ENCODE measurements at places on chromosomes 4 and X.

DNA sequence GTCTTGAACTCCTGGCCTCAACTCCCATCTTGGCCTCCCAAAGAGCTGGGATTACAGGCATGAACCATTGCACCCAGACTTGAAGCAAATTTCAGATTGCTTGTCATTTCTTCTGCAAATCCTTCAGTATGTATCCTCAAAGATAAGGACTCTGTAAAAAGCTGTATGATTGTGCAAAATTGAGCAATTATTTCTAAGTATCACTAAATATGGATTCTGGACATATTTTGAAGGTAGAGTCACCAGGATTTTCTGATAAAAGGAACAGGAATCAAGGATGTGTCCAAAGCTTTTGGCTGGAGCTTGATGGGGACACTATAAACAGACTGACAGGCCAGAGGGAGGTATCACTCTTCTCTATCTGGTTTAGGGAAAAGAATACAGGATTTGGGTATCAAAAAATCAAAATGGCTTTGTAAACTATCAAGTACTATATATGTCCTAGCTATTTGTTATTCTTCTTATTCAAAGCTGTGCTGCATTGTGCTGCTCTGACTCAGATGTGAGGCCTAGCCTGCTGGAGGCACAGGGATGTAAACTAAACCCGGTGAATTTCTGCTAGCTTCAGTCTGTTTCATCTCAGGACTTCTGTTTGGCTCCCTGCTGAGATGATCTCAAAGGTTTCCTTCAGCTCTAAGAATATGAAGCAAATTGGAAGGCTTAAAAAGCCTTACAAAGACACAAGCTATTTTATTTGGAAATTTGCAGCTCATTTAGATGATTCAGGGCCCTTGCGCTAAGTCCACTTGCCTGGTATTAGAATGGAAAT lies 8.3 kb downstream of the RPS4X start:
- no peak for DNase-seq

GRCh38 chrX:118742176-118742575 lies 14.8 kb downstream of the IL13RA1 start:
- no peak for DNase-seq

- DNase-seq = no peak
Measured at GRCh38 chr4:479972-480371, 19.0 kb downstream of the ZNF721 start.

- DNase-seq = no peak
Measured at GRCh38 chrX:31091819-31092218, 20.0 kb upstream of the FTHL17 start.

DNA sequence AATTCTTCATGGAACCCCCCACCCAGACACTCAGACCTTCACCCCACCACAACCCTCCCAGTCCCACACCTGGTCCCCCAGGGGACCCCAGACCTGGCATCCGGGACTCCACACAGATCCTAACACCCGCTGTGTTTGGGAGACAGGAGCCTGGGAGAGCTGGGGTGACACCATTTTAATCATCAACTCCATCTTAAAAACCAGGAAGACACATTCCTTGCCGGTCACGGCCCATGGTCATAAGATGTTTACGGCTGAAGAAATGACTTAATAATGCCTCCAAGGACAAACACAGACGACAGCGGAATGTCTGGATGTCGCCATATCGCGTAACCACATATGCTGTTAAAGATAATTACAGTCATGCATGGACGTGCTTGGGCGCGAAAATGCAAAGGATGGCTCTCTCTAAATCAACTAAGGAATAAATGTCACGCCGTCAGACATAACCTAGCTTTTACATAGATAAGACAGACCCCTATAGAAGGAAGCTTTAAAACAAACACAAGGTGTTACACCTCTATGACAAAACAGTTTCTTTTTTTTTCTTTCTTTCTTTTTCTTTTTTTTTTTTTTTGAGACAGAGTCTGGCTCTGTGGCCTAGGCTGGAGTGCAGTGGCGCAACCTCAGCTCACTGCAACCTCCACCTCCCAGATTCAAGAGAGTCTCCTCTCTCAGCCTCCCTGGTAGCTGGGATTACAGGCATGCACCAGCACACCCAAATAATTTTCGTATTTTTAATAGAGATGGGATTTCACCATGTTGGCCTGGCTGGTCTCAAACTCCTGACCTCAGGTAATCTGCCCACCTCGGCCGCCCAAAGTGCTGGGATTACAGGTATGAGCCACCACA lies 2.1 kb upstream of the DHRSX start:
- DNase-seq = no peak
